ENCODE measurements at places on chromosomes 13 and 19.

DNA sequence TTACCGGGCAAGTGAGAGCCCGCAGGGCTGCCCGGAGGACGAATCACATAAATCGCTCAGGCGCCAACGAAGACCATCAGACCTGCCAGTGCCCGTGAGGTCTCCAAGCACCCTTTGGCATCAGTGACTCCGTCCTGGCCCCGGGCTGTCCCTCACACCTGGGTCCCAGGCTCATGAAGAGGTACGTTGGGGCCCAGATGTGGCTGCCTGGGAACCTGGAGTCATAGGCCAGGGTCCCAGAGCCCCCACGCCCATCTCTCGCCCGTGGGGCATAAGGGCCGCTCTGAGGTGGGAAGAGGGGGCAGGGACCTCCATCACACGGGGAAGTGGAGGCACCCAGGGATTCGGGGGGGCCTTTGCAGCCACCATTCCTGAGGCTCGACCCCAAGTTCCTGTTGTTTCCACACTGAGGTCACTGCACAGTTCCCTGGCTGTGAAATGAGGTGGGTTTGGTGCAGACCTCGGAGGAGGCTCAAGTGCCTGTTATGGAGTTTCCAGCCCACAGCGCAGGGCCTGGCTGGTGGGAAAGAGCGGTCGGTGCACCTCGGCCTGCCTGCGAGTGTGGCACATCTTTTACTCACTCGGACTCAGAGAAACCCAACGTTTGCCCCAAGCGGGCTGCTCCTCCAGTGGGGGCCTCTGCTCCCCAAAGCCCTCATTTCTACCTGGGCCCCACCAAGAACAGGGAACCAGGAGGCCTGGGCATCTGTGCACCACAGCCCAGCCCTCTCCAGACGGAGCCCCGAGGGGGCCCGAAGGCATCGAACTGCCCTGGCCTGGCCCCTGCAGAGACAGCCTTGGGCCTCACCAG, 35.9 kb upstream of the C13orf46 start:
- DNase-seq, result no peak

- DNase-seq, result peak; percentile 37
Measured at GRCh38 chr19:632579-633067, 714 bp downstream of the POLRMT start.

GRCh38 chr19:6573350-6573749, 17.6 kb downstream of the CD70 start:
- no peak for DNase-seq

- peak; percentile 20 for DNase-seq
Measured at GRCh38 chr13:42047561-42048341, 697 bp upstream of the DGKH start.

DNA sequence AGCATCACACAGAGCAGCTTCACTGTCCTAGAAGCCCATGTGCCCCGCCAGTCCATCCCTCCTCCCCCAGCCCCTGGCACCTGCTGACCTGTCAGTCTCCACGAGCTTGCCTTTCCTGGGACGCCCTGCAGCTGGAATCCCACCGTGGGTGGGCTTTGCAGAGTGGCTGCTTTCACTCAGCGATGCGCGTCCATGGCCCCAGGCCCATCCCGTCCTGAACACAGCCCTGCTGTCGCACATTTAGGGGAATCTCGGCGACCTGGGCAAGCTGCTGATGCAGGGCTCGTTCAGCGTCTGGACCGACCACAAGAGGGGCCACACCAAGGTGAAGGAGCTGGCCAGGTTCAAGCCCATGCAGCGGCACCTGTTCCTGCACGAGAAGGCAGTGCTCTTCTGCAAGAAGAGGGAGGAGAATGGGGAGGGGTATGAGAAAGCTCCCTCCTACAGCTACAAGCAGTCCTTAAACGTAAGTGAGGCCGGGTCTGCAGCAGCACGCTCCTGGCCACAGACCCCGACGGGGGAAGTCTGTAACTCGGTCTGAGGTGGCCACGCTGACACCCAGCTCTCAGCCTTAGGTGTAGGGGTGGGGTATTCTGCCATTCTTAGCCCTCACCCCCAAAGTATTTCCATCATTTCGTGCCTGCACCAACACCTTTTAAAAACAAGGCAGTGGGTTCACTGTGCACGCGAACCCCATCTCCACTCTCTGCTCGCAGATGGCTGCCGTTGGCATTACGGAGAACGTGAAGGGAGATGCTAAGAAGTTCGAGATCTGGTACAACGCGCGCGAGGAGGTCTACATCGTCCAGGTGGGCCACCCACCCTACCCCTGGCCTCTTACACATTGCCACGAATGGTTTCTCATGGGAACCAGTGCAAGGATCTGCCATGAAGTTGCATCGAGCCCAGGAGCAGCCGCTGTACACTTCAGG, 18.3 kb upstream of the F7 start:
- no peak for DNase-seq

- no peak for DNase-seq
Measured at GRCh38 chr13:72165276-72165675, 298.3 kb upstream of the DACH1 start.

- no peak for DNase-seq
Measured at GRCh38 chr19:6744381-6745301, 5.2 kb downstream of the TRIP10 start.

DNA sequence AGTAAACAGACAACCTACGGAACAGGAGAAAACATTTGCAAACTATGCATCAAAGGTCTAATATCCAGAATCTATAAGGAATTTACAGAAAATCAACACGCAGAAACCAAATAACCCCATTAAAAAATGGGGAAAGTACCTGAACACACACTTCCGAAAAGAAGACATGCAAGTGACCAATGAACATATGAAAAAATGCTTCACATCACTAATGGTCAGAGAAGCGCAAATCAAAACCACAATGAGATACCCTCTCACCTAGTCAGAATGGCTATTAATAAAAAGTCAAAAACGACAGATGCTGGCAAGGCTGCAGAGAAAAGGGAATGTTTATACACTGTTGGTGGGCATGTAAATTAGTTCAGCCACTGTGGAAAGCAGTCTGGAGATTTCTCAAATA, 29.5 kb downstream of the SLC25A15 start:
- DNase-seq, result no peak

GRCh38 chr13:87680298-87680697, 9.1 kb downstream of the SLITRK5 start:
- no peak for DNase-seq

DNA sequence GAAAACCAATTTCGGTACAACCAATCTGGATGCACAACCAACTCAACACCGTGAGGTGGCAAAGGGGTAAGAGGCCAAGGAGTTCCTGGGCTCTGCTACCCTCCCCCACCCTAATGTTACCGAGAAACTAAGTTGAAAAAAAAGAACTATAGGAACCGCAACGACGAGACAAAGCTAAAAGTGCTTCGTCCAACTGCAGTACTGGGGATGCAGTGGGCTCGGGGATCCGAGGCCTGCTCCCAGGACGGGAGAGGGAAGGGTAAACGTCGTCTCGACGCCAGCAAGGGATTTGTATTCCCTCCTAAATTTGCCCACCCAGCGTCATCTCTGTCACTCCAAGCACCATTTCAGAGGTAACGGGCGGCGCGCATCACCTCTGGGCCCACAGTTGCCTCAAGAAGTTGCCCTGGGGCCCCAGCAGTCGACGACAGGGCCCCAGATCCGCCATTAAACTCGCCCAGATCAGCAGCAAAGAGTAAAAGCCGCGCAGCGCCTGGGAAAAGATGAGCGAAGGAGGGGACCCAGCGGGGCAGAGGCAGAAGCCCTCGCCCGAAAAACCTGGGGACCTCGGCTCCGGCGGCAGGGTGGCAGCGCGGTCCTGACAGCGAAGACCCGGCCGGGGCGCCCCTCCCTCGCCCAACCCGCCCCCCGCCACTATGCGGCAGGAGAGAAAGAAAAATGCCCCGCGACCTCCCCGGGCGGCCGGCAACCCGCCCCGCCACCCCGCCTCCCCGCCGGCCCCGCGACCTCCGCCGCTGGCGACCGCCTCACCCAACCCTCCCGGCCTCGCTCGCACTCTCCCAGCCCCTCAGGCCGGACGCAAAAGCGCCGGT, 752 bp downstream of the ZMYM5 start:
- DNase-seq, result peak; percentile 14

- no peak for DNase-seq
Measured at GRCh38 chr13:36774931-36775330, 44.1 kb upstream of the RFXAP start.

GRCh38 chr13:59873309-59873708, 290.4 kb downstream of the DIAPH3 start:
- no peak for DNase-seq

DNA sequence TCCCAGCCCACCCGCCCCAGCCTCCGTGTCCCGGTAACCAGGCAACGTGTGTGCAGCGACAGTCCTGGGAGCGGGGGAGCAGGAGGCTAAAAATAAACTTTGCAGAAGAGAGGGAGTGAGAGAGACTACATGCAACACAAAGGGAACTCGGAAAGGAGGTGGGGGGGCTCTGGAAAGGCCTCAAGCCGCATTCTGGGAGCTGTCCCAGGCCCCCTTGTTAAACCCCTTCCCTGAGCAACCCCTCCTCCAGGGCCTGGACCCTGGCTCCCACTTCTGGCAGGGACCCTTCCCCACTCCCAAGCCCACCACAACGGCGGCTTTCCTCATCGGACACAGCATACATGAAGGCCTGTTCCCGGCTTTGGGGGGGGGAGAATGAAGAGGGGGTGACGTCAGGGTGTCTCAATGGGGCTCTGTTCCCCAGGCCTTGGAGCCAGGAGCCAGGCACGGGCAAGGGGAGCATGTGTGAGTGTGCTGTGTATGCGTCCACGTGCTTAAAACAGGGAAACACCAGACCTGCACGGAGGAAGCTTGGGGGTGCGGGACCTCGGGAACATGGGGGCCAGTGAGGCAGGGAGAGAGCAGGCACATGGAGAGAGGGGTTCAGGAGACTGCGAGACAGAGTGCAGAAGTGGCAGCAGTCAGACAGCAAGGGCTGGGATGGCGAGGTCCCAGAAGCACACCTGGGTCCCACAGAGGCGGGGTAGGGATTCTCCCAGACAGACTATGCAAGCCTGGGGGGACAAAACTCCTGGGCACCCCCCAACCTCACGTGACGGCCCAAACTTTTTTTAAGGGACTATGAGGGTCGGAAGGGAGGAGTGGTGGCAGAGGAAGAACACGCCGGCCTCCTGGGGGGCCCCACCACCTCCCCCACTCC, 2.3 kb downstream of the ERF start:
- no peak for DNase-seq

DNA sequence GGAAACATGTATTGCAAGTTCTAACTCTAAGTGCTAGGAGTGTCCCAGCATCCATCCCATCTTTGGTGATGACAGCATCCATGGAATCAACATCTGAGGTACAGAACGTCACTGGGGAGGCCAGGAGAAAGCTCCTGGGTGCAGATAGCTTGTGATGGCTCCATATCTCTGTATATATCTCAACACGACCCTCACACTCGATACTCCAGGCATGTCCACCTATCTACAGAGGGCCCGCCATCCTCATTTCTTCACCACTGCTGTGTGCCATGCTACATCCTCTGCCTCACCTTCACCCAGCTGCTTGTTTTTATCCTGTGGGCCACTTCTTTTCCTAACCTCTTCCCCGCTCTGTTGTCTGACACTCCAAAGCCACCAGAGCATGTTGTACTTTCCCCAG, 100.4 kb upstream of the SERP2 start:
- DNase-seq, result no peak

GRCh38 chr13:80121038-80121437, 219.9 kb downstream of the SPRY2 start:
- DNase-seq, result no peak

DNA sequence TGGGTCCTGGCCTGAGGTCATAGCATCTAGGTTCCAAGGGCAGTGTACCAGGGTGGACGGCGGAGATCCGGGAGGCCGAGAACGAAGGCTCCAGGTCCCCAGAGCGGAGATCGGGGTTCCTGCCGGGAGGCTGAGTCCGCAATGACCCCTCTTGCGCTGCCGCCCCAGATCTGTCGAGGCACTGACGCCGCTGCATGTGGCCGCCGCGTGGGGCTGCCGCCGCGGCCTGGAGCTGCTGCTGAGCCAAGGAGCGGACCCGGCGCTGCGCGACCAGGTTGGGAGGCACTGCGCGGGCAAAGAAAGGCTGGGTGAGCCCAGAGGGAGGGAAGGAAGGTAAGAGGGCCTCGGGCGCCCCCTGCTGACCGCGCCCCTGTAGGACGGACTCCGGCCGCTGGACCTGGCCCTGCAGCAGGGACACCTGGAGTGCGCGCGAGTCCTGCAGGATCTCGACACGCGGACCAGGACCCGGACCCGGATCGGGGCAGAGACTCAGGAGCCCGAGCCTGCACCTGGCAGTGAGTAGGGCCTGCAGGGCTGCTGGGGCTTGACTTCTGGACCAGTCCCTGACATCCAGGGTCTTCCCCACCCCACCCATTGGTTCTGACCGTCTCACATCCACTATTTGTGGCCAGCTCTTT, 906 bp downstream of the ANKLE1 start:
- DNase-seq, result peak; percentile 68

DNA sequence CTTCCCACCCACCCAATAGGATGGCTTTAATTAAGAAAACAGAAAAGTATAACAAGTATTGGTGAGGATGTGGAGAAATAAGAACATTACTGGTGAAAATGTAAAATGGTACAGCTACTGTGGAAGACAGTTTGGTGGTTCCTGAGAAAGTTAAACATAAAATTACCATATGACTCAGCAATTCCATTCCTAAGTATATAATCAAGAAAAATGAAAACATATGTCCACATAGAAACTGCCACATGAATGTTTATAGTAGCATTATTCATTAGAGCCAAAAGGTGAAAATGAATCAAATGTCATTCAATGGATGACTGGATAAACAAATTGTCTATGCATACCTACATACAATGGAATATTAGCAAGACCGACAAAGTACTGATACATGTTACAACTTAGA, 16.9 kb downstream of the DZIP1 start:
- DNase-seq, result no peak

- DNase-seq, result no peak
Measured at GRCh38 chr13:40252676-40253075, 413.8 kb downstream of the FOXO1 start.

- DNase-seq, result peak; percentile 68
Measured at GRCh38 chr19:4089400-4089908, 22.8 kb upstream of the ZBTB7A start.

- no peak for DNase-seq
Measured at GRCh38 chr13:74061926-74062595, 72.1 kb downstream of the KLF12 start.

DNA sequence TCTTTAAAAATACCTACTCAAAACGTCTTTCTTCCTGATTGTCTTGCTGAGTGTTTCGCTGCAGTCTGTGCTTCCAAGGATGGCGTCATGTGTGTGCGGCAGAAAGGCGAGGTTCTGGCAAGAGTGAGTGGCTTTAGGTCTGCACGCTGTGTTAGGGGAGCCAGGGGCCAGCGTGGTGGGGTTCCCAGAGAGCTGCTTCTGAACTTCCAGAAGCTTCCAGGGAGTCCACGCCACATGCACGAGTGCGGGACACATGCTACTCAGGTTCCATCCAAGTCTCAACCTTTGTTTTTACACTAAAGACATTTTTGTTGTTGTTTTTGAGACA, 67.9 kb downstream of the ATP11A start:
- no peak for DNase-seq

- no peak for DNase-seq
Measured at GRCh38 chr13:44388427-44389059, 14.9 kb downstream of the SERP2 start.

DNA sequence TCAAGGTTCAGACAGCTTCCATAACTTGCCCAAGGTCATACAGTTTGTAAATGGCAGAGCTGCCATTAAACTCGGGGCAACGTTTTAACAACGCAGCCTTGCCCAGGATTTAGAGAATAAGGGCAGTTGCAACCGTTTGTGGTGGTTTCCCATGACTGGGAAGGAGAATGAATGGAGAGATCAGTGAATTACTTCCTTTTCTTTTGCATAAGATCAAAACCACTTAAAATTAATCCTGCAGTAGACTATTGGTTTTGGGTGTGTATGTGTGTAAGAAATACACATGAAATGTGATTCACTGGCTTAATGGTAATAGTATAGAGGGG, 179.1 kb upstream of the MIR17HG start:
- DNase-seq, result no peak

All from stimulated activated CD8-positive, alpha-beta memory T cell treated with anti-CD3 and anti-CD28 coated beads, Interleukin-15, amount 100 ng/mL, for 48 hours (primary cell).